ENCODE measurements at places on chromosomes 2 and 18.

- no peak for DNase-seq
These were observed 49.3 kb downstream of the MTERF4 start for GRCh38 chr2:241052677-241053360.

GRCh38 chr18:48065601-48065995 lies 135.1 kb upstream of the SMAD2 start:
- DNase-seq = no peak

DNA sequence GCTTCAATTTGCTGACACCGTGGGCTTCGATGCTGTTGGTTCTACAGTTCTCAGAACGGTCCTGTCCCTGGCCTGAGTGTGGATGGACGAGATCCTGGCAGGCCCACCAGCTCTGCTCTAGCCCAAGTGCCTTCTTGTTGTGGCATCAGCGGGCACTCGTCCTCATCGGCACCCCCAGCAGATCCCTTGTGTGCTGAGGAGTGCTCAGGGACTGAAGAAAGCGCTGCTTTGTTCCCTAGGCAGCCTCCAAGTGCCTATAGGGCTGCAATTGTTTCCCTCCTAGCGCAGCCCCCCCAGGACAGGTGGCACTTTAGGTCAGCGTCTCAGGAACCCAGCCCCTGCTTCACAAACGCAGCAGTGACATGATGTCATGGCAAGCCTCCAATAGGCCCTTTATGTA lies 217.7 kb downstream of the AGAP1 start:
- no peak for DNase-seq

DNA sequence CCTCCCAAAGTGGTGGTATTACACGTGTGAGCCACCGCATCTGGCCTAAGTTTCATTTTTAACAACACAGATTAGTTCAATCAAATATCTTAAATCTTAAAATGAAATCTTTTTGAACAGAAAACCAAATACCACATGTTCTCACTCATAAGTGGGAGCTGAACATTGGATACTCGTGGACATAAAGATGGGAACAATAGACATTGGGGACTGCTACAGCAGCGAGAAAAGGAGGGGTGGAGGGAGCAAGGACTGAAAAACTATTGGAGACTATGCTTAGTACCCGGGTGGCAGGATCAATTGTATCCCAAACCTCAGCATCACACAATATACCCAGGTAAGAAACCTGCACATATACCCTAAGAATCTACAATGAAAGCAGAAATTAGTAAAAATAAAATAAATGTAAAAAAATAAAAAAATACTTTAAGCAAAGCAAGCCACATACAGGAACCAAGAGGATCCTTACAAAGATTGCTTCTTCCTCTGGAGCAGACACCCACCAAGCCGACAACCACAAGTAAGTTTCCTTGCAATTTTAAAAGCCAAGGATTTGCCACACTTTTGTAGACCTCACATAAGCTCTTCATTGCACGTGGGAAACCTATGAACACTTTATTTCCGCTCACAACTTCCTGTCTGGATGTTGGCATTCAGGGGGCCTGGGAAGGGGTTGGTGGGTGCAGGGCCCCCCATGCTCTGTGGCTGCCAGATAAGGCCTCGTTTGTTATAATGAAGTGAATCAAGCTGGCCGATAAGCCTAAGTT lies 147.9 kb downstream of the MYCN start:
- DNase-seq = no peak

- DNase-seq = no peak
These were observed 8.1 kb downstream of the CDC42EP3 start for GRCh38 chr2:37663390-37663789.

- DNase-seq = no peak
These were observed 303.6 kb downstream of the SOX11 start for GRCh38 chr2:5995832-5996231.

DNA sequence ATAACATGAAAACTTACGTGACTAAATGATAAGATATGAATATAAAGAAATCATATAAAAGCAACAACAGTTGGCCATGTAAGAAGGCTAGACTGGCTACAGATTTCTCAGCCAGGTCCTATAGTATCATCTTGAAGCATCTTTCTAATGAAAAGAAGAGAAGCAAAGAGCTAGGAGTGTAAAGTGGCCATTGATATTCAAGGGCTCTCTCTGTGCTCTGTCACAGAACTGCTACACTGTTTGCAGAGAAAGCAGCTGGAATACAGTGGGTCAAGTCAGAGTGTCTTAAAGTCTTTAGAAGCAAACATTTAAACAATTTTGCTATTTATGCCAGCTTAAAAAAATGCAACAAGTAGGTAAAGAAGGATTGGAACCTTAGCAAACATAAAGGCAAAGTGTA lies 118.8 kb downstream of the SCN9A start:
- DNase-seq = no peak

GRCh38 chr2:13504808-13505207 lies 788.1 kb downstream of the TRIB2 start:
- DNase-seq = no peak

DNA sequence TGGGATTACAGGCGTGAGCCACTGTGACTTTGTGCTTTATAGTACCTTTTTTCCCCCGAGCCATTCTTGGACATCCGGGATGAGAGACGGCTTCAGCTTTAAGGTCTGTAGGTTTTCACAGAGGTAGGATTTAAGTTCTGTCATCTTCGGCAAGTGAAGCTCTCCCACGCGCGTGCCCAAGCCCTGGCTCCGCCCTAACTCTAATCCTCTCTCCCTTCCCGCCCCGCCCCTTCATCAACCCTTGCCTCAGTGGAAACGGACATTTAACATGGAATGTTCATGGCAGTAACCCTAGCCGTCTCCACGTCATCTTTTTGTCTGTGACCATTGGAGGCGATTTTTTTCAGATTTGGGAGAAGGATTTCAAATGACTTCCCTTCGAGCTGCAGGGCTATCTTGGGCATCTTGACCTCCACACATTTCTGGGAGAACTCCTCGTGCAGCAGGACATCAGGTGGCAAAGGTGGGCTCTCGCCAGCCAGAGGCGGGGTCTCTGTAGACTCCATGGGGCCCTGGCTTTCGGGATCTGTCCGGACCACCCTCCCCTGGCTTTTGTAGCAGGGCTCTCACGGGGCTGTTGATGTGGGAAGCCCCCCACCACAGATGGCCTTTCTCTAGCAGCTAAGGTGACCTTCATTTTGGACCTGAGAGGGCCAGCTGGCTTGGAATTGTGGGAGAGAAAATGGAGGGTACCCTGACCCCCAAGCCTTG lies 6.8 kb downstream of the COLEC11 start:
- DNase-seq = no peak

GRCh38 chr2:38632980-38633379 lies 30.3 kb upstream of the HNRNPLL start:
- DNase-seq = no peak

GRCh38 chr2:205293559-205293958 lies 388.7 kb upstream of the NRP2 start:
- no peak for DNase-seq

- no peak for DNase-seq
These were observed 73.0 kb downstream of the COMMD1 start for GRCh38 chr2:61978522-61978921.

GRCh38 chr2:66573416-66573815 lies 138.5 kb downstream of the MEIS1 start:
- DNase-seq = peak; percentile 75

- DNase-seq = no peak
These were observed 44.4 kb downstream of the G6PC2 start for GRCh38 chr2:168945508-168945907.

GRCh38 chr2:42009657-42010580 lies 37.9 kb upstream of the PKDCC start:
- no peak for DNase-seq
